ENCODE measurements at places on chromosomes 16 and 17.
A peak's percentile ranks its signal among the peaks of the same experiment; 100 is the strongest.

DNA sequence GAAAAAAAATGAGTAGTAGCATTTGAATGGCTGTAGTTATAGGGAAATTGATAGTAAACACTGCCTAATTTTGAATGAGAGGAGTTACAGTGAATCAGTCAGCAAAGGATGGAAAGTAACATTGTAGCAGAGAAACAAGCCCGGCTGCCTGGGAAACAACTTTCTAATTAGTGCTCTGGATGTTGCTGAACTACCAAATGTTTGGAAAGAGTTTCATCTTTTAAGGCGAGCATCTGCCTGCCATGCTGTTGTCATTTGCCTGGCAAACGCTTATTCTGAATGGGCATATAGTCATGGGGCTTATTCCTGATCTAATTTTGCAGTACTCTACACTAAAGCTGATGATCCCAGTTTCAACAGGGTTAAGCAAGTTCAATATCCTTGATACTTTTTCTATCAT is 138.6 kb downstream of the CDH11 start:
- no peak for DNase-seq

GRCh38 chr17:54992797-54993639 is 24.5 kb downstream of the STXBP4 start:
- DNase-seq, result peak; percentile 20

- DNase-seq, result peak; percentile 22
Measured at GRCh38 chr17:79391376-79392233, 219.2 kb downstream of the RBFOX3 start.

DNA sequence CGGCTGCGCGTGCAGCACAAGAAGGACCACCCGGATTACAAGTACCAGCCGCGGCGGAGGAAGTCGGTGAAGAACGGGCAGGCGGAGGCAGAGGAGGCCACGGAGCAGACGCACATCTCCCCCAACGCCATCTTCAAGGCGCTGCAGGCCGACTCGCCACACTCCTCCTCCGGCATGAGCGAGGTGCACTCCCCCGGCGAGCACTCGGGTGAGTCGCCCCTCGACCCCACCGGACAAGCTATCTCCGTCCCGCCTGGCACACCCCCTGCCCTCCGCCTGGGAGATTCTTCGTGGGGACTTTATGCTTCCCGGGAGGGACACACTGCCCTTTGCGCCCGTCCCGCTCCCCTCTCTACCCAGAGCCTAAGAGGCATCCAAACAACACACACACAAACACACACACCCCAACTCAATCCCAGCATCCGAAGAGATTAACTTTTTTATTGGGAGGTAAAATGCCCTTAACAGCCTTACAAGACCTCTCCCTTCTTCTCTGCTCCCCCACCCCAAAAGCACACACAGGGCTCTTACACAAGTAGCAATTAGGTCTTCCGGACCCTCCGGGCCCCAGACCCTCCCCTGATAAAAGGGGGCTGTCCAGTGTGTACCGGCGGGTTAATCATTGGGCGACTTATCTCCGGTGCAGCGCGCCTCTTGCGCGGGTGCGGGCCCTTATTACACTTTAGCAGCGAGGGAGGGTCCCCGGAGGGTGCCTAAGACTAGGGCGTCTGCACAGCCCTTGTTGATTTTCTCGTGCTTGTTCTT is 2.1 kb downstream of the SOX9 start:
- no peak for DNase-seq

- DNase-seq, result no peak
Measured at GRCh38 chr17:73237714-73238113, 24.0 kb downstream of the CPSF4L start.

DNA sequence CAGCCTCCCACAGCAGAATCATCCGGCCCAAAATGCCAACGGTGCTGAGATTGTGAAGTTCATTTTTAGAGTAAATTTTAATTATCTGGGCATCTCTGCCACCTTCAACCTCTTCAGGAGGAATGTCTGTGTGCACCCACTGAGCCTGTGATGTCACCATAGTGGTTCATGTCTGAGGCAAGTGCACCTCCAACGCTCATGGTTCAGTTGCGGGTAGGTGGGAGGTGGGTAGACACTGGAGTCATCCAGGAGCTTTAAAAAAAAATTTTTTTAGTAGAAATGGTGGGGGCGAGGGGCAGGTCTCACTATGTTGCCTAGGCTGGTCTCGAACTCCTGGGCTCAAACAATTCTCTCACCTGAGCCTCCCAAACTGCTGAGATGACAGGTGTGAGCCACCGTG is 1.9 kb downstream of the FLYWCH1 start:
- no peak for DNase-seq

GRCh38 chr17:32460054-32460453 is 15.7 kb downstream of the PSMD11 start:
- DNase-seq, result no peak

- no peak for DNase-seq
Measured at GRCh38 chr16:54456291-54456690, 169.7 kb upstream of the IRX3 start.

GRCh38 chr17:75695141-75695829 is 26.0 kb upstream of the ITGB4 start:
- no peak for DNase-seq

GRCh38 chr17:82300707-82301270 is 16.6 kb downstream of the CD7 start:
- DNase-seq, result no peak

DNA sequence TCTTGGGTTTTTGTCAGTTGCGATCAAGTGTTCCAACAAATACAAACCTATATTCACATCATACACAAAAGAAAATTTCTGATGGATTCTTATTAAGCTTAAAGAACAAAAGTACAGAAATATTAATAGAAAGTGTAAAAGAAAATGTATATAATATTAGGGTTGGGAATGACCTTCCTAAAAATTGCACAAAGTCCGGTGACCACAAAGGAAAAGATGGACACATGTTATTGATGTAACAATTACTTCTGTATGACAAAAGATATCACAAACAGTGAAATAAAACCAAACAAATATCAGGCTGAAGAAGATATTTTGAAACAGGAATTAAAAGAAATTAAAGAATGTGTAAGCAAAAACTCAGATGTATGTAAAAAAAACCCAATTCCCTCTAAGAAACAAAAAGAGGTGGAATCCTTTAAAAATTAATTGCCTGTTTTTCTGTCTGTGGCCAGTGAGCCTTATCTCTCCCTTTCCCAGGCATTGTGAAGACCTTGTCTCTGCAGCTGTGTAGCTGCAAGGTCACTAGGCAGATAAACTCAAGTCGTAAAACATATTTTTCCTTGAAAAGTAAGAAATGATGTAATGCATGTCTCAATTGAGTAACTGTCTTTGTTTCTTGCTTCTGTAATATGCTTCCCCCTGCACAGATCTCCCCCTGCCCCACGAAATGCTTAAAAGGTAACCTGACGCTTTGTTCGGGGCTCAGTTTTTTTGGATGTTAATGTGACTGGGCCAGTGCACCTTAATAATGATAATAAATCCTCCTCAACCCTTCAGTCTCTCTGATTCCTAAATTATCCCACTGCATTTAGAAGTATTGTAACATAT is 2.8 kb downstream of the ST6GALNAC1 start:
- no peak for DNase-seq

GRCh38 chr16:75043175-75043895 is 44.5 kb downstream of the ZNRF1 start:
- DNase-seq, result no peak

DNA sequence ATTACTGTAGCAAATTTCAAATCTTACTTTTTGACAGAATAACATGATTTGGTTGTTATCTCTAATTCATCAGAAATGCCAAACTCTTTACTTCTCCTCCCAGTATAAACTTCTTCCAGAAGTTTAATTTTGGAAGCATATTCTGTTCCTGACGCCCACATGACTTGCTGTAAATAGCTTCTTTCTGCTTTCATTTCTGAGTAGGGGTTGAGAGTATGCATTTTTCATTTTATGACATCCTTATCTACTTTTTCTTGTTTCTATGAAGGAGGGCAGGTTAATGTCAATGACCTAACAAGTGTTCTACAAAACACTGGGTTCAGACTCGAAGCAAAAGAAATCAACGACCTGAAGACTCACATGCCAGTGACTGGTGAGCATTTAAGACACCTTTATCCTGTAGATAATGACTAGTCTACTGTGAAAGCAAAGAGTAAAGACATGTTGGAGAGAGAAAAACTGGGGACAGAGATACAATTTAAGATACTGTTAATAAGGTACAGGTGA is 36.5 kb upstream of the EFCAB3 start:
- DNase-seq, result no peak

GRCh38 chr17:633133-633532 is 81.5 kb downstream of the VPS53 start:
- DNase-seq, result no peak

- no peak for DNase-seq
Measured at GRCh38 chr16:715477-716199, 720 bp downstream of the METRN start.

- DNase-seq, result no peak
Measured at GRCh38 chr16:11297492-11298142, 16.5 kb upstream of the PRM1 start.

DNA sequence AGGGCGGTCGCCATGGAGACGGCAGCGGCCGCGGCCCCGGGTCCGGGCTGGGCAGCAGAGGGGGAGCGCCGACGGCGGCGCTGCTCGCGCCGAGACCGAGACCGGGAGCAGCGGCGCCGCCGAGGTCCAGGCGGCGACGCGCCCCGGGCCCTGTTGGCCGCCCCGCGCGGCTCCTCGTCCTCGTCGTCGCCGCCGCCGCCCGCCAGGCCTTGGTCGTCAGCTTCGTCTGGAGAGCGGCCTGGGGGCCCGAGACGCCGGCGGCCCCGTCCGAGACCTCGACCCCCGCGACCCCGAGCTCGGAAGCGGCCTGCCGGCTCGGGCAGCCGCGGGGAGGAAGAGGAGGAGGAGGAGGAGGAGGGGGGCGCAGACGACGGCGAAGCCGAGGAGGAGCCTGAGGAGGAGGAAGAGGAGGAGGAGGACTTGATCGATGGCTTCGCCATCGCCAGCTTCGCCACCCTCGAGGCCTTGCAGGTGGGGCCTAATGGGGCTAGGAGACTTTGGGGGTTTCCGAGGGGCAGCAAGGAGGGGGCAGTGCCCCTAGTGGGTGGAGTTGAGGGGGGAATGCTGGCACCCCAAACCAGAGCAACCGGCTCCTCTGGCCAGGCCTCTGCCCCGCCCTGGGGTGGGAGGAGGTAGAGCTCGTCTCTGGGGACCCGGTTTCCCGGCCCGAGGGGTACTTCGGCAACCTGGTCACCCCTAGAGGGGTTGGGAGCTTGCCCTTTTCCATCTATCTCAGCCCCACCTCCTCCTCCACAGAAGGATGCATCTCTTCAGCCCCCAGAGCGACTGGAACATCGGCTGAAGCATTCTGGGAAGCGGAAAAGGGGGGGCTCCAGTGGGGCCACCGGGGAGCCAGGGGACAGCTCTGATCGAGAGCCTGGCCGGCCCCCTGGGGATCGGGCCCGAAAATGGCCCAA is 1.5 kb downstream of the FBRS start:
- no peak for DNase-seq

Data from NCI-H1048 (cell line).